ENCODE measurements at places on chromosomes 6 and 20. TPM values are rescaled to one million over a fixed set of nuclear protein-coding genes. Genes with fewer than 3 reads are reported as not detected.

The CNBD2 gene
- total RNA-seq: 7.7 TPM

The MOG gene
- total RNA-seq: not detected

The ZSCAN16 gene
- 5.3 TPM for total RNA-seq

The FHL5 gene
- total RNA-seq: 4.9 TPM

The IRF4 gene
- 0.77 TPM for total RNA-seq

The PXDC1 gene
- 59.5 TPM for total RNA-seq

The ANKRD60 gene
- not detected for total RNA-seq

The MCHR2 gene
- not detected for total RNA-seq

The PDE10A gene
- 9.6 TPM for total RNA-seq

The PERP gene
- 149 TPM for total RNA-seq

The OGFR gene
- total RNA-seq: 60.2 TPM

The EYA2 gene
- total RNA-seq: 30.0 TPM

The LZTS3 gene
- 29.1 TPM for total RNA-seq

The ADGRB3 gene
- total RNA-seq: 0.59 TPM

The NR2E1 gene
- total RNA-seq: not detected

The SNRPB gene
- total RNA-seq: 215 TPM

The POM121L2 gene
- 0.62 TPM for total RNA-seq

The GNMT gene
- 14.7 TPM for total RNA-seq

The NMBR gene
- not detected for total RNA-seq

The SEC63 gene
- total RNA-seq: 28.6 TPM

The TRIM31 gene
- 0.32 TPM for total RNA-seq

The RBBP8NL gene
- 10.9 TPM for total RNA-seq

The CYP39A1 gene
- 31.2 TPM for total RNA-seq

The ULBP1 gene
- 2.8 TPM for total RNA-seq

The MEI4 gene
- total RNA-seq: 3.0 TPM

The IPCEF1 gene
- 1.0 TPM for total RNA-seq

The PNPLA1 gene
- not detected for total RNA-seq

The LTA gene
- 1.2 TPM for total RNA-seq

The SYNJ2 gene
- 19.7 TPM for total RNA-seq

The LY6G6D gene
- total RNA-seq: not detected

The MUC21 gene
- total RNA-seq: 0.28 TPM

The MAP1LC3A gene
- total RNA-seq: 74.3 TPM

The FAM184A gene
- total RNA-seq: 7.6 TPM

The REM1 gene
- total RNA-seq: 1.3 TPM

The DLL1 gene
- 16.0 TPM for total RNA-seq

The RNGTT gene
- total RNA-seq: 10.1 TPM

The SLC17A9 gene
- 3.5 TPM for total RNA-seq

The CCN2 gene
- 73.1 TPM for total RNA-seq

The BPIFB1 gene
- total RNA-seq: 2.1 TPM

The SLC22A7 gene
- total RNA-seq: not detected

The VGLL2 gene
- total RNA-seq: 0.28 TPM

The CFB gene
- total RNA-seq: 32.1 TPM

The DNPH1 gene
- 138 TPM for total RNA-seq

The LY6G5C gene
- 1.6 TPM for total RNA-seq

The FOXQ1 gene
- total RNA-seq: 38.6 TPM

The EPPIN gene
- total RNA-seq: not detected

The ATP6V1G2 gene
- 0.74 TPM for total RNA-seq

The SRSF12 gene
- total RNA-seq: 1.0 TPM

The LY86 gene
- 7.0 TPM for total RNA-seq

The DUSP15 gene
- total RNA-seq: 57.9 TPM

The SIRPA gene
- 31.0 TPM for total RNA-seq

Data from prostate gland (tissue), 2 donors.